ENCODE measurements at places on chromosomes 2 and 18.

GRCh38 chr2:3041841-3042600 lies 335.6 kb downstream of the EIPR1 start:
- no peak for DNase-seq

- no peak for DNase-seq
Measured at GRCh38 chr2:1862608-1863280, 118.4 kb upstream of the PXDN start.

DNA sequence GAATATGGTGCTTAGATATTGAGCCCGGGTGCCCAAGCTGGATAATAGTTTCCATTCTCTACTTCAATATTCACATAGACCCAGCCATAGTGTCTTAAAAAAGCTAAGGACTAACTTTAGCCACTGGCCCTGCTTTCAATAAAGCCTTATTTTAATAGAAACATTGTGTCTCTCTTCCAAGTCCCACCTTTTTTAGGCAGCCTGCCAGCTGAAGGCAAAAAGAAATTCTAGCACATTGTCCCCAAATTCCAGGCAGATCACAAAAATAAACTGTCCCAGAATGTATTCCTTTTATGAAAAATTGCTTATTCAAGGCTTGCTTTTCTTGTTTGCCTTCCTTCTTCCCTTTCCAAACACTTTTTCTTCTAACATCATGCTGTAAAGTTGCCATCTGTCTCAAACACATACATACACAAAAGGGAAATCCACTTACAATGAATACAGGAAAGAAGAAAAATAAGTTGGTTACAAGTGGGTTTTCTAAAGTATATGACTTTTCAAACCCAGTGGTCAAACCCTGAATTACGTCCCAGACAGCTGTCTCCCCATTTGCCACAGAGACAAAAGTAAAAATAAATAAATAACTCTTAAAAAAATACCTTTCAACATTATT lies 778.5 kb downstream of the BCL11A start:
- no peak for DNase-seq

- no peak for DNase-seq
Measured at GRCh38 chr2:45681675-45682074, 30.2 kb downstream of the PRKCE start.

DNA sequence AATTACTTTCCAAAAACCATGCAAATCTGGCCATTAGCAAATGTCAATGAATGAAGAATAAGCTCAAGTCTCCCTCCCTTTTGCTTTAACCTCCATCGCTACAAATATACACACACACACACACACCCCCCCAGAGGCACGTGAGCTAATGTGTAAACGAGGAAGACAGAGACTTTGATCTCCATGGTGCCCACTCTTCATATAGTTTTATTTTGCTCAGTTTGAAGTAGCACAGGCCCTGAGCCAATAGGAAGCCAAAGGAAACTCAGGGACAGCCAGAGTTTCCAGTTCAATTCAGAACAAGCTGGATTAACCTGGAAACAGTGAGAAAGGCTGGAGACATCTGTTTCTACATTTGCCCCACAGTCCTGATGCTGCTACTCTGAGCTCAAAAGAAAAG lies 248.4 kb upstream of the MEIS1 start:
- no peak for DNase-seq

DNA sequence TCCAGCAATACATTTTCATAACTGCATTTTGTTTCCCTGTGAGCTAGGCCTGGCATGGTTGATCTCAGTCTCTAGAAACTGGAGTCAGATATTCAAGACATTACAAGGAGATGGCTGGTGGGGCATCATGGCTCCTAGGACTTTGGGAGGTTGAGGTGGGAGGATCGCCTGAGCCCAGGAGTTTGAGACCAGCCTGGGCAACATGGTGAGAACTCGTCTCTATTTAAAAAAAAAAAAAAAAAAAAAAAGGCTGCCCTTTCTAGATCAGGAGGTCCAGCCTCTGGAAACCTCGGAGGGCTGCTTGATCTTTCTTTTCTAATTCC lies 362 bp upstream of the VAMP8 start:
- DNase-seq, result no peak

DNA sequence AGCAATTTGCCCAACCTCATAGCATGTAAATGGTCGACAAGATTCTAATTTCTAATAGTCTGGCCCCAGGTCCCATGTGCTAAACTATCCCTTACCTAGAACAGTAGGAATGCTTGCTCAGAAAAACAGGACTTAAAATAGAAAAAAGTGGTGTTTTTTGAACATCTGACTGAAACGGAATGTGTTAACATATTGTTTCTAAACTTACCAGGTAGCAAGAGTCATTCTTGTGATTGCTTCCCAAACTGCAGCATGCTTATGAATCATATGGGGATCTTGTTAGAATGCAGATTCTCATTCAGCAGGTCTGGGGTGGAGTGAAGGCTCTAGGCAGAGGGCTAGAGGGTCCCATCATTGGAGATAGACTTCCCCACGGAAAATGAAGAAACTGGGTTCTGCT lies 5.8 kb upstream of the SLC20A1 start:
- no peak for DNase-seq

DNA sequence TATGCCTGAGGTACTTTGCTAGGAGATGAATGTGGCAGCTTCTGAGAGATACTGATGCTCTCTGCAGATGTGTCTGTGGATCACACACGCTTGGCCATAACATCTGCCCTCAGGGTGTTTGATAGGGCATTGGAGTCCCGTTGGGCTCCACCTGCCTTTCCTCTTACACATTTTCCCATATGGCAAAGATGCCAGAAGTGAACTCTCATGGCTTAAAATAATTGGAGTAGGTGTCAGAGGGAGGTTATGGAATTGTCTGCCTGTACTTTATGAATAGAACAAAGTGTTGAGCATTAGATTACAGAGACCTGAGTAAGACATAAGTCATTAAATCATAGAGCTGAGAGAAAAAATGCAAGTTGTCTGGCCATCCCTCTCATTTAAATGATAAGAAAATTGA lies 75.3 kb upstream of the PNPT1 start:
- no peak for DNase-seq

DNA sequence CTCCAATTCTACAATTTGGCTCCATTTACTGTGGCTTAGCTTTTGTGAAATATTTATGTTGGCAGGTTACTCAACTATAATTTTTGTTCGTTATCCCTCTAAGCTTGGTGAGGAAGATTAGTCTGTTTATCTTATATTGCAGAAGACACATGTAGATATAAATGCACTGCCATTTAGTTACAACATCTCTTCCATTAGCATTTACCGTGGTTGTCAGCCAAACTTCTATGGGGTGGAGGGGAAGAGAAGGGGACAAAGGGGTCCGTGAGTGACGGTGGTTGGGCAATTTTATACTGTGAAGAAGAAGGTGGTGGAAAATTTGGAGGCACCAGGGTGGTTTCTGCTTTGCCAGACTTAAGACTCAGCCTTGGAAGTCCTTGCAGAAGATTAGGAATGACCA lies 117.6 kb upstream of the CXCR4 start:
- no peak for DNase-seq

DNA sequence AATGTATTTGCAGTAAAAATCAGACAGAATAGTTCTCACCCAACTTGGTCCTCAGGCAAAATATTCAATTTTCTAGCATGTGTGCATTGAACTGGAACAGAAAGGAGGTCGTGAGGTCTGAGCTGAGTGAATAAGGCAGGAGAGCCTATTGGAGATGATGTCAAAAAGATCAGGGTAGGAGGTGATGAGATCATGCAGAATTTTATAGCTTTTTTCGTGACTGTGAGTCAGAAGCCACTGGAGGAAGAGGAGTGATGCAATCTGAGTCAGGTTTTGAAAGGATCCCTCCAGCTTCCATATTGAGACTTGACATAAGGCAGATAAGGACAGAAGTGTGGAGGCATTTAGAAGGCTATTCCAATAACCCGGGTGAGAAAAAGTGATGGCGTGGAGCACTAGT lies 299.5 kb upstream of the SOX11 start:
- DNase-seq, result no peak

DNA sequence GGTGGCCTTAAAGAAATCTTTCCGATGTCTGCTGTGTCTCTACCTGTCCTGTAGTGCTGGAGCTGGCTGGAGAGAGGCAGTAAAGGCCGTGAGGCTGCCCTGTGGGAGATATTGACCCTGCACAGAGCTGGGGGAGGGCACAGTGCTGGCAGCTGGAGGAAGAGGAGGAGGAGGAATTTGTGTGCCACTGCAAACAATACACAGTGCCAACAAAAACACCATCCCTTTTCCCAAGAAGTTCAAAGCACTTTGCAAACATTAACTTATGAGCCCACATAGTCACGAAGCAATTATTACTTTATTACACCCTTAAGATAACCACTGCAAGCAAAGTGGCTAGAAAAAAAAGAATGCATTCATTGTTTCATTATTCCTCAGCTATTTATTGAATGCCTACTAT lies 45.0 kb upstream of the CYTIP start:
- no peak for DNase-seq

DNA sequence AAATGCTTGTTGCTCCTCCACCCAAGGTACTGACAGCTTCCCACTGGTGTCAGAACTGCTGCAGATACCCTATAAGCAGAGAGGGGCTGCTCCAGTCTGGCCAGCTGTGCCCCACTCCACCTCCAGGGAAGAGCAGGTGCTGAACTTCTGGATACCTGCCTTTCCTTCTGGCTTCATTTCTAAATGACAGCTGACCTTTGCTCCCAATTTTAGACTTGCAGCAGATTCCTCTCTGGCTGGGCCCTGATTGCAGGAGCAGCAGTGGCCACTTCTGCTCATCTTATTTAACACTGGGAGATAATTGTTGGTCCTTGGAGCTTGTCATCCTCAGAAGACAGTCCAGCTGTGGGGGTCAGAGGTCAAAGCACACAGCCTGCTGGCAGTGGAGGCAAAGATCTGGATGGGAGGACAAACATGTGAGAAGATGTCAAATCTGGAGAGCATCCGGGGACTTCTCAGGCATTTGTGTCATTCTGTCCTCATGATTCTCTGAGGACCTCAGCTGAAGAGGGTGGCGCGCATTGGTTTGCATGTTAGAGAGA lies 38.9 kb downstream of the SETBP1 start:
- DNase-seq, result no peak

DNA sequence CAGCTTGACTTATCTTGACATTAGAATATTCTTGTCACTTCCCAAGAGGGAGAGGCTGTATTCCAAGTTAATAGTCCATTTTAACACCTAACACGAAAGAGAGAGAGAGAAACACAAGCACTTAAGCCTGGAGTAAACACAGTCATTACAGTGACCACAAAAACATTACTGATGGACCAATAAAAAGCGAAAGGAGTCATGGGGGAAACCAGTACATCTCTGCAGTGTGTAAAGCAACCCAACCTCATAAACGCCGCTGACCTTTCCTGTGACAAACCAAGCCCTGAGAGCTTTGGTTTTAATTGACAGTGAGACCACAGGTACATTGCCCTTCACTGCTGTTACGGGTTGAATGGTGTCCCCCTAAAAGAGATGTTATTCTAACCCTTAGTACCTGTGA lies 78.3 kb downstream of the SMAD4 start:
- no peak for DNase-seq

DNA sequence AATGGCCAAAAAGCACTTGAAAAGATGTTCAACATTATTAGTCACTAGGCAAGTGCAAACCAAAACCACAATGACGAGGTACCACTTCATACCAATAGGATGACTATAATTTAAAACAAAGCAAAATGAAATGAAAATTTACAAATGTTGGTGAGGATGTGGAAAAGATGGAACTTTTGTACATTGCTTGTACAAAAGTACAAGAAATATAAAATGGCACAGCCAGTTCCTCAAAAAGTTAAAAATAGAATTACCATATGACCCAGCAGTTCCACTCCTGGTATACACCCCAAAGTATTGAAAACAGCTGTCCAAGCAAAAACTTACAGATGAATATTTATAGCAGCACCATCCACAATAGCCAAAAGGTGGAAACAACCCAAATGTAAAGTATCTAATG lies 107.8 kb upstream of the XPO1 start:
- DNase-seq, result no peak

- no peak for DNase-seq
Measured at GRCh38 chr2:143279672-143280071, 150.5 kb downstream of the ARHGAP15 start.

DNA sequence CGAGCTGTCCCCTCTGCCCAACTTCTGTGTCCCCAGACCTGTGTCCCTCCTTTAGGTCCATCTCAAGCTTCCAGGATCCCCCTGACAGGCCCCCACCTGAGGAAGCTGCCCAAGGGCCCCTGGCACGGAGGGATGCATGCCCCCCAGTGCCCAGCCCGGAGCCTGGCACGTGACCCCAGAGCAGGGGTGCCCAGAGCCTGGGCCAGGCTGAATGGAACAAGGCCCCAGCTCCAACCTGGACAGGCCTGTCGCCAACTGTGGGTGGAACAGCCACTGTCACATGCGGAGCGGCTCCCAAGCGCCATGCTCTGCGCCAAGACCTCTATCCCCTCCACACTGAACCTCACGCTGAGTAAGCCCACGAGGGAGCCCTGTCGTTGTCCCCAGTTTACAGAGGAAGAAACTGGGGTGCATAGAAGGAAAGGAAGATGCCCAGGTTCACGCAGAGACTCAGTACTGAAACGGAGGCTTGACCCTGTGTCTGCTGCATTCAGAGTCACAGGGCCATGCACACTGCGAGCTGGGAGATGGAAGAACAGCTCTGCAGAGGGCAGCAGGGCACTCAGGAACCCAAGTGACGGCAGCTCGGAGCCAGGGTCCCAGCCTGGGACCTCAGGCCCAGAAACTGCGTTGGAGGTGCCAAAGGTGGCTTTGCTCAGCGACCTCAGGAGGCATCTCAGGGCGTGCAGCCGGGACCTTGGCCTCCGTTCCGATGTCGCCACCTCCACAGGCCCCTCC lies 5.5 kb upstream of the ECEL1 start:
- no peak for DNase-seq

DNA sequence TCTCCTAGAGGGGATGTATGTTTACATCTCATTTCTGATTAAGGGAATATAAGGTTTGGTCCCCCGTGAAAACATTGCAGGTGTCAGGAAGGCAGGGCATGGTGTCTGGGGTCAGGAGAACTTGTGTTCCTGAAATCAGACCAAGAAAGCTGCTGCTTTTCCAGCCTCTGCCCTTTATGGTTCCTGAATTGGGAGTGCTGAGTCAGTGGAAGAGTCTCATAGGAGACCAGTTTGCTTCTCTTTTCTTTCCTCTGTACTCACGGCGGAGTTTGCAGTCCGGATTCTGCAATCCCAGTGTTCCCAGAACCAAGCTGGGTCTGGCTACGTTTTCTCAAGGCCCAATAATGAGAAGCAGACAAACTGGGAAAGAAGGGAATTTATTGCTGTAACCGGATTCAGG lies 5.1 kb upstream of the MARCO start:
- no peak for DNase-seq

DNA sequence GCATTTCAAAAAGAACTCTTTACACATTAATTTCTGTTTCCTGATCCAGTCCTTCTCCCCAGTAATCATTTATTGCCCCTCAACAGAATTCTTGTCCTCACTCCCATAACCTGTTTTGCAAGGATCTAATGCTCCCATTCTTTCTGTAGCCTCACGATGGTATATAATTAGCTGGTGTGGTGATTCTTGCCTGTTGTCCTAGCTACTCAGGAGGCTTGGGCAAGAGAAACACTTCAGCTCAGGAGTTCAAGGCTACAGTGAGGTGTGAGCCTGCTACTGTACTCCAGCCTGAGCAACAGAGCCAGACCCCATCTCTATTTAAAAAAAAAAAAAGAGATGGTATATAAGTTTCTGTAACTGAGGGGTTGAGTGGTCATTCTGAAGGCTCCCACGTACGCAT lies 7.7 kb upstream of the TRAPPC8 start:
- no peak for DNase-seq

- no peak for DNase-seq
Measured at GRCh38 chr2:170943041-170943440, 14.0 kb downstream of the GORASP2 start.

All from stimulated activated CD8-positive, alpha-beta memory T cell treated with anti-CD3 and anti-CD28 coated beads, Interleukin-2, amount 100 ng/mL, for 48 hours (primary cell).